ENCODE measurements at places on chromosomes 4 and X.
A peak's percentile ranks its signal among the peaks of the same experiment; 100 is the strongest.

DNA sequence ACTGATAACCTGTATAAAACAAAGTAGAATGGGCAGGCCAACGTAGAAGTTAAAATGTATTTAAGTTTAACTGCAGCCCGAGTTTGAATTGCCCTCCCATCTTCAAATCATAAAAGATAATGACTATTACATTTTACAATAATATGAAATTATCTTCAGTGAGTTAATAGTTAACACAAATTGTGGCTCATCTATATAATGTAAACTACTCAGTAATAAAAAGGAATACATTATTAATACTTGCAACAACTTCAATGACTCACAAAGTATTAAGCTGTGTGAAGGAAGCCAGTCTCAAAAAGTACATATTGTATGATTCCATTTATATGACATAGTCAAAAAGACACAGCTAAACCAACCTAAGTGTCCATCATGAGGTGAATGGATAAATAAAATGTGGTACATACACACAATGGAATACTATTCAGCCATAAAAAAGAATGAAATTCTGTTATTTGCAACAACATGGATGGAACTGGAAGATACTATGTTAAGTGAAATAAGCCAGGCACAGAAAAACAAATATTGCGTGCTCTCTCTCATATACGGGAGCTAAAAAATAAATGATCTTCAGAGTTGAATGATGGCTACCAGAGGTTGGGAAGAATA lies 7.8 kb downstream of the PLRG1 start:
- no peak for DNase-seq

GRCh38 chrX:63428348-63428747 lies 77.2 kb upstream of the SPIN4 start:
- no peak for DNase-seq

GRCh38 chr4:70914000-70914399 lies 11.8 kb downstream of the MOB1B start:
- DNase-seq, result no peak

- no peak for DNase-seq
These were observed 1688.0 kb downstream of the STIM2 start for GRCh38 chr4:28548594-28548993.

- DNase-seq, result no peak
These were observed 33.5 kb downstream of the NAT8L start for GRCh38 chr4:2092669-2093053.

DNA sequence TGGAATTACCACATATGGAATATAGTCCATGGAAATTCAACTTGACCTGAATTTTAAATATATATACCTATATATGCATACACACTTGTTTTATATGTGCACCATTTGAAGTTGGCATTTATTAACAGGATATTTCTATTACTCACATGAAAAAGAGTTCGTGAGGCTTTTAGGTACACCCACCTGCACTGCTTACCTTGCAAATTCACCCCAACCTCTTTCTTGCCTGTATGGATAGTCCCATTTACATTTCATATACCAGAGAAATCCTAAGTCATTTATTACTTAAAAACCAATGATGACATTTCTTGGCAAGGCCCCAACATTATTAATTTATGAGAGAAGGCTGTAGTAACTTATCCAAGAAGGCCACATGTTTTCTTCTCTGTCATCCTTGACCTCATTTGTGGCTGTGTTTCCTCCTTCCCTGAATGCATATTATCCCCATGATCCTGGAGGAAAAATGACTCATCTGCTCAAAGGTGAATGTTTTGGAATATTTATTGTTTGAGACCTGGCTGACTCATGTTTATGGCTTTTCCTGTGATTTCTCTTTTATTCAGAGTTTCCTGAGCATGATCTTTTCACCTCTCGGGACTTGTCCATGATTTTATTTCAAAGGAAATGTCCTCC lies 62.2 kb upstream of the FAM241A start:
- no peak for DNase-seq

- DNase-seq, result no peak
These were observed 73.1 kb downstream of the WFS1 start for GRCh38 chr4:6342530-6343293.

DNA sequence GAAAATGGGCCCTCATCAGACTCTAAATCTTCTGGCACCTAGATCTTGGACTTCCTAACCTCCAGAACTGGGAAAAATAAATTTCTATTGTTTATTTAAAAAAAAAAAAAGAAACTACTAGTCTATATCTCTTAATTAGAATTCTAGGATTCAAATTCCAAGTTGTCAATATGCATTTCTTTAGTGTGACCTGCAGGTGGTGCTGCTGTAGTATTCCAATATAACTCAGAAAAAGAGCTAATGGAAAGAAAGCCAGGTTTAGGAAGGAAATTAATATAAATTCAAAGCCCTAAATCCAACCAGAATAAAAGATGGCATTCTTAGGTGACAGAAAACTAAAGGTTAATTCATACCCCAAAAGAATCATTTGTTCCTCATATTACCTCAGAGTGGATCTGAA lies 80.0 kb upstream of the NALF2 start:
- DNase-seq, result no peak

GRCh38 chr4:139773560-139774318 lies 108.1 kb downstream of the MGST2 start:
- DNase-seq, result no peak

GRCh38 chr4:172142281-172142741 lies 329.1 kb downstream of the GALNTL6 start:
- DNase-seq, result no peak

DNA sequence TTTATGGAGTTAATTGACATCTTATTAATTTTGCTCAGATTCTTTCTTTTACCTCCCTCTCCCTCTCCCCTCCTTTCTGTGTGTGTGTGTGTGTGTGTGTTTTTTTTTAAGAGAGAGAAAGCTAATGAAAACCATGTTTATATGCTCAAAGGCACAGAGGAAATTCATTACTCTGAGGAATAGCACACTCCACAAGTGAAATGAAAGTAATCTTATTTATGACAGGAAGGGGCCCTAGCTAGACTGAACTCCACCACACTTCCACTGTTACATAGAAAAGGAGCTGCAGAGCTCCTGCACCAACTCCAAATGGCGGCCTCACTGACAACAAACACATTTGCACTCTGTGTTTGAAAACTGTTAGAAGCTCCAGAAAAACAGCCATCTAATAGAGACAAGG lies 150.6 kb downstream of the RASL11B start:
- no peak for DNase-seq

- DNase-seq, result no peak
These were observed 9.9 kb downstream of the FAM200B start for GRCh38 chr4:15691346-15692135.

DNA sequence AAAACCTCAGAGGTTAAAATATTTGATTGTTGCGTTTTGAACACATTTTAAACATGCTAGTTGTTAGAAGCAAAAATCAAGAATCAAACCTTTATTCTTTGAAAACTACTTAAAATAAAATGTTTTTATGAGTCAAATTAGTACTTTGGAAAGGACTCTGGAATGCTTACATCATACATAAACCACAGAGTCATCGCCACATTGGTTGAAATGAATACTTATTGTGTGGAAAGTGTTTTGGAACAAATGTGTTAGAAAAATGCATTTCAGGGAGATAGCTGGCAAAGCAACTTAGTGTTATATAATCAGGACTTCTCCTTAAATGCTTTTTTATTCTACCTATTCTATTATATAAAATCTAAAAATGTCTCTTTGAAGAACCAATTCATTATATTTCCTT lies 49.4 kb upstream of the CAMK2D start:
- no peak for DNase-seq

GRCh38 chr4:164779811-164780216 lies 25.9 kb downstream of the SMIM31 start:
- DNase-seq, result peak; percentile 3

DNA sequence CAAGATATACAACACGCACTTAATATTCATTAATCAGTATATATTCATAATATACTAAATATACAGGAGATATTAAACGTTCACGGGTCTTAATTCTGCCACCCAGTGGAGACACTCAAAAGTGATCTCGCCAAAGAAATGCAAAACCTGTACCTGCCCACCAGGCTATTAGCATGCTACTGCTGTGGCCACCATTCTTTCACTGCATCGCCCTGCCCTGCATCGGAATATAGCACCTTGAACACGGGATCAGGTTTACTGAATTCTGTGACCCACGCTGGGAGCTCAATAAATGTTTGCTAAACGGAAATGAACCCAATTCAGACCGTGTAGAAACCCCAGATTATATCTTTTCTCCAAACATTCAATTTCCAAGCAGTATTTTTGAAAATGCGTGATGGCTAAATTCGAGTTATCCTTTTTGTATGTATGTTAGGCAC lies 840 bp upstream of the CLCN3 start:
- DNase-seq, result no peak

GRCh38 chr4:48635980-48636379 lies 144.1 kb downstream of the FRYL start:
- no peak for DNase-seq

DNA sequence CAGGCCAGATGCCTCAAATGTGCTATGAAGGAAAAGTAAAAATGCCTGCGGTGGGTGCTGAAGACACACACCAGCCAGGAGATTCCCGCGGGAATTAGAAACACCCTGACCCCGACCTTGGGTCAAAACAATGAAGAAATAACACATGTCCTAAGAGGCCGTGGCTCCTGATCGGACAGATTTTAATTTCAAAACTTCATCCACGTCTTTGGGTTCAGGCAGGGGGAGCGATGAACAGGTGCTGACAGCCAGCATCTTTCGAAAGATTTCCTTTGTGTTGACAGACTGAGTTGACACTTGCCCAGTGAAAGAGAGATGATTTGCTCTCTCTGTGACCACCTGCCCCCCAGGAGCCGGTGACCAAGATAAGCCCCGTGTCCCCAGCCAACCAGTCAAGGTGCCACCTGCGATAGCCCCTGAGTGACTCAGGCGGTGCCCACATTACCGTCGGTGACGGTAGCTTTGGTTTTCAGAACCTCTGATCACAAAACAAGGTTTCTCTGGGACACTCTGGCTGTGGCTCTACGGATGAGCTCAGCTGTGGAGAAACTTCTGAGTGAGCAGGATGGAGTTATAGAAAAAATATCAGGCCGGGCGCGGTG lies 11.0 kb upstream of the IL3RA start:
- no peak for DNase-seq

GRCh38 chr4:8108991-8109390 lies 49.6 kb downstream of the ABLIM2 start:
- no peak for DNase-seq

GRCh38 chrX:148928811-148929210 lies 428.4 kb downstream of the AFF2 start:
- no peak for DNase-seq
